T follicular helper cell (primary cell): ENCODE measurements at places on chromosomes 1 and 21.
A peak's percentile ranks its signal among the peaks of the same experiment; 100 is the strongest.

DNA sequence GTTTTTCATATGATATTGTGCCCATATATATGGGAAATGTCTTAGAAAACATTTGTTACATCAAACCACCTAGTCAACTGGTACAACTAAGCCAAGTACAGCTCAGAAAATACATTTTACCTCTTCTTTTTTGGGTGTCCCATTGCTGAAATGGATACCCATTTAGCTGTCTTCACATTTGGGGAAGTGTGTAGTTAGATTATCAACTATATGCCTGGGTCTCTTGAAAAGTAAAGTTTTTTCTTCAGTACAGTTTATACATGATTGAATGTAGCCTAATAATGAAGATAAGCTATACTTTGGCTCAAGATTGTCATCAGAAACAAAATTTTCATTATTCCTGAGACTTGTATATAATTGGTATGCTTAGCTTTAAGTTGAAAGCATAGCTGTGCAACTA lies 2.0 kb downstream of the AGO3 start:
- no peak for DNase-seq

DNA sequence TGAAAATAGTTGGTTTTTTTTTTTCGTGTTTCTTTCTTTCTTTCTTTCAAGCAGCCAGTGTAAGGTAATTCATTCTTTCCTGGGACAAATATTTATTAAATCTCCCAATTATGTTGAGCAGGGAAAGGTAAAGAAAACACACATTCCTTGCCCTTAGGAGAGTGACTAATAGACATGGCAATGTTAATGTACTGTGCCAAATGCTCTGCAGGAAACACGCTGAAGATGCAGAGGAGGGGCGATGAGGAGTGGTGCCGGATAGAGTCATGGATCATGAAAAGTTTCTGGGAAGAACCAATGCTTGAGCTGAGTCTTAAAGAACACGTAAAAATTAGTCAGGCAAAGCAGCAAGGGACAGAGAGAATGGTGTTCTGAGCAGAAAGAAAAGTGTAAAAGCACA lies 199.2 kb downstream of the DNM3 start:
- DNase-seq, result no peak

DNA sequence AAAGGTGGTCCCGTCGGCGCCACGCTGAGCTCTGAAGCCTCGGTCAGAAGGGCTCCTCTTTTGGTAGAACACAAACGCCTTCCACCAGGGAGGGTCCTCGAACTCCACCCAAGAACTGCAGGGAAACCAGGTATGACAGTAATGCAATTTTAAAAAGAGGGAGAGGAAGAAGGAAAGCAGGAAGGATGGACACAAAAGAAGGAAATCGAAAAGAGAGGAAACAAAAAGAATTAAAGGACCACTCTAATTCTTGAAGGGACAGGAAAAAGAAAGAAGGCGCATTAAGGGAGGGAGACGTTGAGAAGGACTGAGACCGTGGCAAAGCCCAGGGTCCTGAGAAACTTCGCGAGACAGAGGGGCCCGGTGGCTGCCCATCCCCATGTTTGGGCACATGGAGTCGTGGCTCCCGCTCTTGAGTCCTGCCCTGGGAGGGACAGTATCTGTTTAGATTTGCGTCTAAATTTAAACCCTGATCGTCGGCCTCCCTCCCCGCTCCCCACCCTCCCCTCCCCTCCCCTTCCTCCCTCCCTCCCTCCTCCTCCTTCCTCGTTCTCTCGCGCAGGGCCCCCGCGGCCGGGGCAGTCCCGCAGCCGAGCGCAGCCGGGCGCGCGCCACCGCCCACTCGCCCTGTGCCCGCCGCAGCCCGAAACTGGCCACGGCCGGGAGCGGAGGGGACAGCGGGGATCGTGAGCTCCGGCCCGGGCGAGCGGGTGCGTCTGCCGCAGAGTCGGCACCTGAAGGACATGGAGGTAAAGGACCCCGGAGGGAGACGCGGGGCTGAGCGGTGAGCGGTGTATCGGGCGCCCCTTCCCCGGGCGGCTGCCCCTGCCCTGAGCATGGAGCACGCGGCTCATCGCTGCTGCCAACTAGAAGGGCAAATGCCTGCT lies at the start of gene RCSD1:
Gene RCSD1 (plus strand): TSS at position 552 of the 887 bp plus-strand sequence. CDS start 192 bp downstream, at position 744.
- peak; percentile 26 for DNase-seq

- DNase-seq, result no peak
Measured at GRCh38 chr1:3014443-3015268, 6.6 kb upstream of the ACTRT2 start.

DNA sequence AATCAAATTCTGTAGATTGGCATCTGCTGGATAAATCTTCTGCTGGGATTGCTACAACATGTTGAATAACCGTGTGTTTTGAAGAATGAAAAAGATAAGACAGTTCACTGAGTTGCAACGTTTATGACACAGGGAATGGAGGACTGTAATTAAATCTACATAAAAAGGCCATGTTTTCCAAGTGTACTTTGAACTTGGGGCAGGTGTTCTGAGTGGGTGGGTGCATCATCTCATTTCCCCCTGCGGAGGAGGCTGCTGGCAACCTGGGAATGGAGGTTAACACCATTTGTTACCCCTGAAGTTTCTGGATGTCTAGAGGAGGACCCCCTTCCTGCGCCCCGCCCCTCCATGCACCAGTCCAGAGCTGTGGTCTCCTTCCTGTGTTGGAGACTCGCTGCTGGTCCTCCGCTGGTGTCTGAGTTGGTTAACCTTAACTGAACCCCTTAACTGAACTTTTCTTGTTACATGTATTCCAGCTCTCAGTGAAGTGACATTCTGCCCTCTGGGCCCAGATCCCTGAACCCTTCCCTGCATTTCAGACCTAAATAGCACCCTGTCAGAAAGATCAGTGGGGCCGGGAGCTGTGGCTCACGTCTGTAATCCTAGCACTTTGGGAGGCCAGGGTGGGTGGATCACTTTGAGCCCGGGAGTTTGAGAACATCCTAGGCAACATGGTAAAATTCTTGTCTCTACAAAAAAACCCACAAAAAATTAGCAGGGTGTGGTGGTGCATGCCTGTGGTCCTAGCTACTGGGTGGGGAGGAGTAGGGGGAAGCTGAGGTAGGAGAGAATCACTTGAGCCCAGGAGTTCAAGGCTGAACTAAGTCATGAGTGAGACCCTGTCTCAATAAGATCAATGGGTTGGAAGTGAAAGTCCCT lies 31.8 kb downstream of the UCK2 start:
- DNase-seq, result no peak

DNA sequence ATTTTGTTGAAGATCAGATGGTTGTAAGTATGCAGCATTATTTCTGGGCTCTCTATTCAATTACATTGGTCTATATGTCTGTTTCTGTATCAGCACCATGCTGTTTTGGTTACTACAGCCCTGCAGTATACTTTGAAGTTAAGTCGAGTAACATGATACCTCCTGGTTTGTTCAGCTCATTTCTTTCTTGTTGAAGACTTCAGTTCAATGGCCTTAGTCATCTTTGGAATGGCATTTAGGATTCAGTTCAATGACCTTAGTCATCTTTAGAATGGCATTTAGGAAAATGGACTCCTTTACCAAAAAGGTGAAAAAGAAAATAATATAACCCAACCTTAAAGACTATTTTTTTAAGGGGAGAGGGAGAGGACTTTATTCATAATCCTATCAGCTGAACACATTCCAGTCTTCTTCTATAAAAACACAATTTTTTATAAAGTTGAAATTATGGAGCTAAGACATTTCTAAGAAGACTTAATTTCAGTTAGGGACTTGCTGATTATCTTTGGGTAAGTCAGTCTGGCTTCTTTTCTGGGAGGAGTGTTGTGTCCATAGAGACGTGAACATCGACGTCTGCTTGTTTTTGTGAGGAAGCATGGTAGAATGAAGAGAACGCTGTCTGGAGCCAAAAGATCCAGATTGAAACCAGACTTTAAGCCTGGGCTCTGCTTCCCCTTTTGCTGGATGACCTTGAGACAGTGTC lies 48.3 kb downstream of the DDR2 start:
- no peak for DNase-seq

DNA sequence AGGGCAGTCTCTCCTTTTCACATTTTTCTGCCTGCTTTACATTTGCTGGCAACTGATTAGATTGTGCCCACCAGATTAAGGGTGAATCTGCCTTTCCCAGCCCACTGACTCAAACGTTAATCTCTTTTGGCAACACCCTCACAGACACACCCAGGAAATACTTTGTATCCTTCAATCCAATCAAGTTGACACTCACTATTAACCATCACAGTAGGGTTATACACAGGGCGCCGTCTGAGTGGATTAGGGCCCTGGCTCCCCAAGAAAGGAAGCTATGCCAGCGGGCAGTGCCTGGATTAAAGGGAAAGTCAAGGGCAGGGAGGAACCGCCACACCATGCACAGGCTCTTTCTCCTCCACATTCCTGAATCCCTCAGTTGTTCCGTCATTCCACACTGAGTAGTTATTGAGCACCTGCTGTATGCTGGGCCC lies 56.2 kb downstream of the EVA1C start:
- no peak for DNase-seq

DNA sequence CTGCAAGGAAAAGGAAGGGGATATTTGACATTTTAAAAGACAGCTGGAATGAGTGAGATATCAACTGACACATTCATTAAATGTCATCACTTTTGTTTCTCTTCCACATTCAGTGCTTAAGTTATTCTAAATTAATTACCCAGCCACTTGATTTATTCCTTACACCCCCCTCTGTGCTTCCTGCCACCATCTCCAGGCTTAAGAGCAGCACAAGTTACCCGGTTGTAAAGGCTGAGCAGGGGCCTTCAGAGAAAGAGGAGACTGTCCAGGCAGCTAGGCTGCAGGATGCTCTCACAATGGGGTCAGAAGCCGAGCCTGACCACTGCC lies 71.4 kb downstream of the SYT6 start:
- DNase-seq, result no peak
